ENCODE measurements at places on chromosomes 3 and 15.

DNA sequence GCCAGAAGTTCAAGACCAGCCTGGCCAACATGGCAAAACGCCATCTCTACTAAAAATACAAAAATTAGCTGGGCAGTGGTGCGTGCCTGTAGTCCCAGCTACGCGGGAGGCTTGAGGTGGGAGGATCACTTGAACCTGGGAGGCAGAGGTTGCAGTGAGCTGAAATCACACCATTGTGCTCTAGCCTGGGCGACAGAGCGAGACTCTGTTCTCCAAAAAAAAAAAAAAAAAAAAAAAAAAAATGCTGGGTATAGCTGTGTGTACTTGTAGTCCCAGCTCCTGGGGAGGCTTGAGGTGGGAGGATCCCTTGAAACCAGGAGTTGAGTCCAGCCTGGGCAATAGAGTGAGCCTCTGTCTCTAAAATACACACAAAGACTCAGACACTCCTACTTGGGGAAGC lies 32.0 kb downstream of the PPP1R2 start:
- DNase-seq: no peak

DNA sequence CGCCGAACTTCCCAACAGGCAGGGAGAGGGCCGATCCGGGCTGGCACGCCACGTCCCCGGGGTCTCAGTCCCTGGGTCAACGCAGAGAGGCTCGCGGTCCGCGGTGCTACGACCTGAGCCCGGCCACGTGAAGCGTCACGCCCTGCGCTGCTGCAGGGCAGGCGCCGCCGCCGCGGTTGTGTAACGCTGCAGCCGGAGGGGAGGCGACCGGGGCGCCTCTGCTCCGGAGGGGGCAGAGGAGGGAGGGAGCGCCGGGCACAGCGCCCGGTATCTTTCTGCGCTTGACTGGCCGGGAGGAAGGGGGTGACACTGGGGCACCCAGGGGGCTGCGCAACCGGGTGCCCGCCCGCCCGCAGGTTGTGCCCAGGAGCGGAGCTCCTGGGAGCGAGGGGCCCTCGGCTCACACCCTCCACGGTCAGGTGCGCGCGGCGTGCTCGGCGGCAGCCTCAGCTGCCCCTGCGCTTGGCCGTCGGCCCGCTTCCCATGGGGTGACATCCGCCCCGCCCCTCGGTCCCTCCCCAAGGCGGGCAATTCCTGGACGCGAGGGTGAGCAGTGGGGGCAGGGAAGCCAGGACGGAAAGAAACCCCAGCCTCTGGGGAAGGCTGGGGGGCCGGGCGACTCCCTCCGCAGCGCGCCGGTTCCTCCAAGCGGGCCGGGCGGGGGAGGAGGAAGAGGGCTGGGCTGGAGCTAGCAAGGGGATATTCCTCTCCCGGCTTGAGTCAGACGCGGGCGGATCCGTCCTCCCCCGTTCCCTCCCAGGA lies 852 bp upstream of the BHLHE40 start:
- peak; percentile 93 for DNase-seq

DNA sequence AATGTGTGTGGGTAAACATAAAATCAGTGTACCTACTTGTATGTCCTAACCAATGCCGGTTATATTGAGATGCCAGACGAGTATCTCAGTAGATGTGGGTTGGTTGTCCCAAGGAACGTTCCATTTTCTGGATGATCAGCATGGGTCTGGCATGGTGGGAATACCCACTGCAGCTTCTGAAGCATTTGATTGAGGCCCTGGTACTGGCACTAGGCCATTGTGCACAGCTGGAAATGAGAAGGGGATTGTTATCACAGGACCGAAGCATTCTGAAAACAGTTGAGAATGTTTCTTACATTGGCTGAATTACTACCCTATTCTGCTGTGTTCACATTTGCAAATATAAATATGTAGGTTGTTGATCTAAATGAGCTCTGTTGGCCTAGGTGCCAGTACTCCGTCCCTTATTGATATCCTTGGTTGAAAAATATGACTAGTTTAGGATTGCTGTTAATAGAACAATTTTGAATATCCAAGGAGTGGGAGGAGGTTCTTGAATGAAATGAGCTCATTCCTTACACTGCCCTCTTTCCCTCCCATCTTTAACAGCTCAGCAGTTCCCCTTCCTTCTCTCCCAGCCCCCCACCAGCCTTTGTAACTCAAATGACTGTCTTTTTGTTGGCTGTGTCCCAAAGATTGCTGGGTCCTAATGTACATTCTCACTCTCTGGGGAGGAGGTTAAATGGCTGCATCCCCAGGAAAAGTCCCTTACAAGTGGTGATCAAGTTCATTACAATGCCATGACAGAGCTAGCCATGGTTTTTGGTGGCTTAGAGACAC lies 293.3 kb upstream of the TPM1 start:
- no peak for DNase-seq

GRCh38 chr3:112446343-112446742 lies 52.9 kb downstream of the BTLA start:
- no peak for DNase-seq

GRCh38 chr15:48695827-48696573 lies 50.5 kb upstream of the FBN1 start:
- peak; percentile 95 for DNase-seq

DNA sequence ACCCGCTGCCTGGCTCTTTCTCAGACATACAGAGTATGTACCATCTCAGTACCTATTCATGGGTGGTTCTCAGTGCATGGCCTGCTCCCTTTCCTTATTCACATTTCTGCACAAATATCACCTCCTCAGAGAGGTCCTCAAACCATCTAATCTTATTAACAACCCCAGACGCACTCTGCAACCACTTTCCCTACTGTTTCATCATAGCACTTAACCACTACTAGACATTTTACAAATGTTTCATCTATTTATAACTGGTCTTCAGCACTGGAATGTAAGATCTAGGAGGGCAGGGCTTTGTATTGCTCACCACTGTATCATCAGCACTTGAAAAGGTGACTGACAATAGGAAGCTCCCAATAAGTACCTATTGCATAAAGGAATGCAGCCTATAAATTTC lies 45.1 kb downstream of the TNIK start:
- DNase-seq: no peak

GRCh38 chr15:98946301-98947255 lies 61.0 kb downstream of the PGPEP1L start:
- no peak for DNase-seq

All from hematopoietic multipotent progenitor cell treated with erythropoietin and hydrocortisone succinate and interleukin-3 and kit ligand, for 8 days (in vitro differentiated cells).